ENCODE measurements at places on chromosomes 16 and 17. TPM values are rescaled to one million over a fixed set of nuclear protein-coding genes. Genes with fewer than 3 reads are reported as not detected.

GRCh38 chr16:50244140-50244503, 22.2 kb upstream of the ADCY7 start:
- DNase-seq, result no peak

DNA sequence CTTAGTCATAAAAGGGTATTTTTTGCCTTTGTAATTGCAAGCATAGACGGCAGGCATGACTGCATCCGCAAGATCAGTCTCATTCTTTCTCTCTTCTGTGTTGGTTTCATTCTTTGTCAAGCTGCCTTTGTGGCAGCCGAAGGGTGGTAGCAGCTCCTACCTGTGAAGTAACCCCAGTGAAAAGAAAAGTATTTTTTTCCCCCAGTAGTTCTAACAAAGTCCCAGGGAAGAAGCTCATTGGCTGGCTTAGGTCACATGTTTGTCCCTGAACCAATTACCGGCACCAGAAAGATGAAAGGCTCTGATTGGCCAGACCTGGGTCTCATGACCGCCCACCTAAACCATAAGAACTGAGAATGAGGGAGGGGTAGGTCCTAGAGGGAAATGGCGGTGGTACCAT, 110.7 kb downstream of the RAP1GAP2 start:
- no peak for DNase-seq

- peak; percentile 59 for DNase-seq
Observed at GRCh38 chr16:81730090-81731051, 48.7 kb upstream of the PLCG2 start.

Gene TP53TG3C
- not detected for total RNA-seq

All from naive thymus-derived CD8-positive, alpha-beta T cell (primary cell).